ENCODE measurements at places on chromosomes 3 and 15. TPM values are rescaled to one million over a fixed set of nuclear protein-coding genes. Genes with fewer than 3 reads are reported as not detected.

DPPA4 gene
- 5.3 TPM for total RNA-seq

- DNase-seq, result no peak
Observed at GRCh38 chr3:194070220-194070633, 65.7 kb upstream of the HES1 start.

EIF5A2 gene
- total RNA-seq, result 18.3 TPM

- DNase-seq, result no peak
Observed at GRCh38 chr15:101439920-101440319, 49.6 kb downstream of the PCSK6 start.

SLC12A6 gene
- total RNA-seq, result 38.7 TPM

NBEAL2 gene
- total RNA-seq, result 10.2 TPM

CTXN2 gene
- total RNA-seq, result 0.77 TPM

CCR3 gene
- not detected for total RNA-seq

COL6A5 gene
- total RNA-seq, result 0.06 TPM

DNA sequence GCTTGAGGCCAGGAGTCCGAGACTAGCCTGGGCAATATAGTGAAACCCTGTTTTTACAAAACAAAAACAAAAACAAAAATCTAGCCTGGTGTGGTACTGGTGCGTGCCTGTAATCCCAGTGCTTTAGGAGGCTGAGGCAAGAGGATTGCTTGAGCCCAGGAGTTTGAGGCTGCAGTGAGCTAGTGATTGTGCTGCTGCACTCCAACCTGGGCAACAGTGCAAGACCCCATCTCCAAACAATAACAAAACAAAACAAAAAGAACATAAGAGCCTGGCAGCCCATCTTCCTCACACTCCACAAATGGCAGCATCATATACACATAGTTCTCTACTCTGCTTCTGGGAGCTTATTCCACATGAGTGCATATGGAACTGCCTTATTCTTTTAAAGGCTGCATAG is 2.2 kb upstream of the TRH start:
- DNase-seq, result no peak

NUP210 gene
- total RNA-seq, result 9.6 TPM

C3orf85 gene
- total RNA-seq, result not detected
